Upper lobe of right lung (tissue), 1 donor: ENCODE measurements at places on chromosomes 12 and 14. TPM values are rescaled to one million over a fixed set of nuclear protein-coding genes. Genes with fewer than 3 reads are reported as not detected.

Gene PMCH
- total RNA-seq: not detected

GRCh38 chr14:100736269-100737180 lies 9.8 kb downstream of the DLK1 start:
- no peak overlapping the region for H3K27ac ChIP-seq
- DNase-seq: peak; percentile 36
- H3K36me3 ChIP-seq: no peaks in the 10 kb centered on the region
- H3K27me3 ChIP-seq: no peaks in the 10 kb centered on the region
- H3K4me3 ChIP-seq: no peak overlapping the region

Gene IAPP
- total RNA-seq: not detected

Gene INHBE
- total RNA-seq: not detected

DNA sequence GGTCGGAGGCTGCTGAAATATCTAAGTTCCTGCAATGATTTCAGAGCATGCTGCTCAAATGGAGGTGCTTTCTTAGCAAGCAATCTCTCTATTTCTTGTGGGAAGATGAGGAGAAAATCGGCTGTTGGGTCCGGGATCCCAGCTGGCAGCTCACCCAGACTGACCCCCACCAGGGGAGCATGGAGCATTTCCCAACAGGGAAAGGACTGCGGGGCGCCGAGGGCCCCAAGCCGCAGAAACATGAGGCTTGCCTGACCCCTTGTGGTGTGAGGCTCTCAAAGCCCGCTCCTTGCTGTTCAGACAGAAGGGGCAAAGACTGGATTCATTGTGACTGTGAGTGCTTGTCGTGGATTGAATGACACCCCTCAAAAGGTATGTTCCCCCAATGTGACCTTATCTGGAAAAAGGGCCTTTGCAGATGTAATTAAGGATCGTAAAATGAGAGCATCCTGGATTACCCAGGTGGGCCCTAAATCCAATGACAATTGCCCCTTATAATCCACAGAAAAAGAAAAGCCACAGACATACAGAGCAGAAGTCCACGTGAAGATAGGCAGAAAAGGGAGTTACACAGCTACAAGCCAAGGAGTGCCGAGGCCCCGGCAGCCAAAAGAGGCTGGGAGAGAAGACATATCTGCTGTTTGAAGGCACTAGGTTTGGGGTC lies 116.3 kb upstream of the VASH1 start:
- H3K27me3 ChIP-seq: no peaks in the 10 kb centered on the region
- H3K27ac ChIP-seq: no peak overlapping the region
- no peaks in the 10 kb centered on the region for H3K4me1 ChIP-seq
- H3K4me3 ChIP-seq: no peak overlapping the region
- DNase-seq: no peak
- H3K36me3 ChIP-seq: no peaks in the 10 kb centered on the region

Gene C12orf54
- not detected for total RNA-seq

Gene SERPINA9
- total RNA-seq: not detected

DNA sequence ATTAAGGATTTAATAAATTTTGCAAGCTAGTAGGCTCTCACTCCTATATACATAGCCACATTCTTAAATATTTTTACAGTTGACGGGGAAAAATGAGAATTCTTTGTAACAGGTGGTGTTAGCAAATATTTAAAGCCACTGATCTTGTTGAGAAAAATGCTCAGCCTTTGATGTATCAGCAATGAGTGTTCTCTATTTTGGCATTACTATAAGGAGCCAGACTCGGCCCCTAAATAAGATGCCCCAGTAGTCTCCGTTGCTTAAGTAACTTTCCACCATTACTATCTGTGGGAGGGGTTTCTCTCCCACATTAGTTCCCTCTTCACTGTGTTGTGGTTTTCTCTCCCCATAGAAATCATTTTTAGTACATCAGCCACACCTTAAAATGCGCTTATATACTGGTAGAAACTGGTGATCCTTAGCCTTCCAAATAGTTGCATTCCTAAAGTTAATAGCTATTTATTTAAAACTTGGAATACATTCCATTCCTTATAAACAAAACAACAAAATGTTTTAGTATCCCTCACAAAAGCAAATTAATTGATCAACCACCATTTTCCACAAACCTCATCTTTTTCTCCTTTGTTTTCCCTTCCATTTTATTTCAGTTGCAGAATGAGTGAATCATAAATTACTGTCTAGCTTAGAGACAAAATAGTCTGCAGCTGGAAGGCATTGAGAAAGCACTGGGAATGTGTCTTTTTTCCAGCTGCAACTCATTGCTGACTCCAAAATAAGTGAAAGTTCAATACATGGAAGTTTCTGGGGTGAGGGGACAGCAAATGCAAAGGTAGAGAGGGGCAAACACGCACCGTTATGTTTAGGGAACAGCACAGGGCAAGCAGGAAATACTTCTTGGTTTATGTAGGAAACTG lies 84.7 kb upstream of the FERMT2 start:
- H3K27ac ChIP-seq: no peak overlapping the region
- no peaks in the 10 kb centered on the region for H3K36me3 ChIP-seq
- H3K27me3 ChIP-seq: no peaks in the 10 kb centered on the region
- DNase-seq: no peak
- no peak overlapping the region for H3K4me3 ChIP-seq

DNA sequence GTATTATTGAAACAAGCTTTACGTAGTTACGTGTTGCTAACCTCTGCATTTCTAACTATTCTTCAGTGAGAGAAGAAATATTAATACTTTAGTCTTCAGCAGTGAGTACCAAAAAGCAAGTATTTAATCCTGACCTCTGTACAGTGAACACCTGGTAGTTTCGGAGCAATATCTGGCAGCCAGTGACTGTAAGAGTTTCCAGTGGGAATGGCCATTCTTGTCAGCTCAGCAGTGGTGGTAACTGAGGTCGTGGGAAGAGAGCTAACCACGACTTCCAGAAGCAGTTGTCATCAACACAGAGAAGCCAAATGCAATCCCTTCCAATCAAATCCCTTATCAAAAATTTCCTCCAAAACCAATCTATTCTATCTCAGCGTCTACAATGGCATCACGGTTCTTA lies 1500.2 kb upstream of the FLRT2 start:
- no peak overlapping the region for H3K4me3 ChIP-seq
- DNase-seq: no peak
- H3K27me3 ChIP-seq: no peaks in the 10 kb centered on the region
- H3K27ac ChIP-seq: no peak overlapping the region

Gene KIF26A
- 5.9 TPM for total RNA-seq

Gene CAMKK2
- 39.3 TPM for total RNA-seq

GRCh38 chr12:754851-755562 lies 2.6 kb downstream of the WNK1 start:
- H3K27ac ChIP-seq: peak overlapping the region; percentile 93
- peak overlapping the region; percentile 74 for H3K4me3 ChIP-seq
- H3K4me1 ChIP-seq: peaks cover 30% of the 10 kb centered on the region
- no peaks in the 10 kb centered on the region for H3K27me3 ChIP-seq

GRCh38 chr14:94823556-94824341 lies 53.8 kb upstream of the GSC start:
- no peak for DNase-seq
- no peaks in the 10 kb centered on the region for H3K27me3 ChIP-seq
- no peaks in the 10 kb centered on the region for H3K4me1 ChIP-seq
- H3K36me3 ChIP-seq: no peaks in the 10 kb centered on the region
- H3K27ac ChIP-seq: no peak overlapping the region

Gene LRIG3
- total RNA-seq: 40.5 TPM

Gene FAM181A
- total RNA-seq: 3.5 TPM

Gene KRT6C
- total RNA-seq: not detected

Gene GPR84
- total RNA-seq: 0.96 TPM

DNA sequence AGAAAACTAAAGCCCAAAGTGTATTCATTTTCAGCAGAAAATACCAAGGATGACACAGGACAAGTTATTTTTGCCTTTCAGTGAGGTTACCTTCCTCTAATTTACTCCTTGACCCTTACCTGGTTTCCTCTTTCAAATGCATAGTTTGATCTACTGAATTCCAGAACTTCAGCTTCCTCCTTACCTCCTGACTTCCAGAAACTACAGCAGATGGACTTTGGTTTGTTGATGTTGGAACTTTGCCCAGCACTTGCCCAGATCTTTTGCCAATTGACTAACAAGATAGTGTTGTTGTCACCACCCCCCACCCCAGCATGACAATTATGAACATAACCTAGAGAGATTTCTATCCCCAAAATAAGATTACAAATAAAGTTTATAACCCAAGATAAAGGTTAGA lies 63.2 kb downstream of the NAV3 start:
- H3K27ac ChIP-seq: no peak overlapping the region
- H3K36me3 ChIP-seq: no peaks in the 10 kb centered on the region
- no peaks in the 10 kb centered on the region for H3K4me1 ChIP-seq
- H3K27me3 ChIP-seq: no peaks in the 10 kb centered on the region
- DNase-seq: no peak

DNA sequence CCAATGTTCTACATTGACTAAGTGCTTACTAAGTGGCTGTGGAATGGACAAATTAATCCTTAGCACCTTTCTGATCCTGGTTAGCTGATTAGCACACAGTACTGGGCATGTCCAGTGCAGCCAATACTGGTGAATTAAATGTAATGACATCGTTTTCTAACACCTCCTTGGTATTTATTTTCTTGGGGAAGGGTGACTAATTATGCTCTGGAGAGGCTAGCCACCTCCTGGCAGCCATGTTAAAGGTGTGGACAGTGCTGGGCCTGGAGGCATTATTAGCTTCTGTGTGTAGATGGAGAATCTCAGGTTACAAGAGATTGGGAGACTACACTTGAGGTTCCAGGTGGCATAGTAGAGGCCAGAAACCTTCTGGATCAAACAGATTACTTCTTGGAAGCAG lies 230.9 kb upstream of the DDHD1 start:
- DNase-seq: no peak
- no peak overlapping the region for H3K27ac ChIP-seq
- no peaks in the 10 kb centered on the region for H3K36me3 ChIP-seq
- no peaks in the 10 kb centered on the region for H3K4me1 ChIP-seq

DNA sequence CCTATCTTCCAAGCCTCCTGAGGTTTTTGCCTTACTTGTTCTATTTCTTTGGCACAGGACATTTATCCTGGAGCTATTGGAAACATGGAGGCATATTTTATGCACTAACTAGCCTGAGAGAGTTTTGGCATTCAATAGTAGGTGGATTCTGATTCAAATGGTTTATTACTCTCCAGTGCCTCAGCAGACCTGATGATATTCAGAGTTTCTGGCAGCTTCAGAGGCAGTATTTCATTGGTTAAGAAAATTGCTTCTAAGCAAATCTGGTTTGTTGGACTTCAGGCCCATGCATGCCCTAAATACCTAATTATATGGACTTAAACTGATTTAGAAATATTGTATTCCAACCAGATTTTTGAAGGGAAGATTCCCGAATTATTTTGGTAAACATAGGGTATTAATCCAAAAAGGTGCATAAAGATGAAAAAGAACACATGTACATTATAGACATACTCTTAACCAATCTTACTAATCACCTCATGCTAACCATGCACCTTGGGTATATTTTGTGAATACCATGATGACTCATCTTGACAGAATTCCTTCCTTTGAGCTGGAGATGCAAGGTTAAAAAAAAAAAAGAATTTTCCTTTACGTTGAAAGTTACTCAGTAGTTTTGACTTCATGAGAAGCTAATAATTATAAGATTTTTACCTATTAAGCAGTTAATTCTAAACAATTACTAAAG lies 44.3 kb upstream of the KTN1 start:
- H3K27ac ChIP-seq: no peak overlapping the region
- no peak for DNase-seq
- H3K4me3 ChIP-seq: no peak overlapping the region
- H3K4me1 ChIP-seq: no peaks in the 10 kb centered on the region
- no peaks in the 10 kb centered on the region for H3K36me3 ChIP-seq
